ENCODE measurements at places on chromosomes 11 and 22.

DNA sequence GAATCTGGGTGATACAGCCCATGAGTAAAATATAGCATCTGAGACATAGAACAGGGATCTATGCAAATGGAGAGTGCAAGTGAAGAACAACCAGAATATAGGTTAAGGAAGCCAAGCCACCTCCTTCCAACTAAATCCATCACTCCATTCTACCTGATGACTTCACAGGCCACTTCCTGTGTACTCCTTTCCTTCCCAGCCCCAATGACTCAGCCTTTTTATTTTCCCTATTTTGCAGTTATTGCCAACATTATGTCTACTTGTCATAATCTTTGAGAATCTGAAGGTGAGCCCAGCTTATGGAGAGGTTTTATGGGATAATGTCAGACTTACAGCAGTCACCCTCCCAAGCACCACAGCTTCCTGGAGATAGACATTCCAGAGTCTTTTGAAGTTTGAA, 1.4 kb upstream of the OR52M1 start:
- no peak for DNase-seq

DNA sequence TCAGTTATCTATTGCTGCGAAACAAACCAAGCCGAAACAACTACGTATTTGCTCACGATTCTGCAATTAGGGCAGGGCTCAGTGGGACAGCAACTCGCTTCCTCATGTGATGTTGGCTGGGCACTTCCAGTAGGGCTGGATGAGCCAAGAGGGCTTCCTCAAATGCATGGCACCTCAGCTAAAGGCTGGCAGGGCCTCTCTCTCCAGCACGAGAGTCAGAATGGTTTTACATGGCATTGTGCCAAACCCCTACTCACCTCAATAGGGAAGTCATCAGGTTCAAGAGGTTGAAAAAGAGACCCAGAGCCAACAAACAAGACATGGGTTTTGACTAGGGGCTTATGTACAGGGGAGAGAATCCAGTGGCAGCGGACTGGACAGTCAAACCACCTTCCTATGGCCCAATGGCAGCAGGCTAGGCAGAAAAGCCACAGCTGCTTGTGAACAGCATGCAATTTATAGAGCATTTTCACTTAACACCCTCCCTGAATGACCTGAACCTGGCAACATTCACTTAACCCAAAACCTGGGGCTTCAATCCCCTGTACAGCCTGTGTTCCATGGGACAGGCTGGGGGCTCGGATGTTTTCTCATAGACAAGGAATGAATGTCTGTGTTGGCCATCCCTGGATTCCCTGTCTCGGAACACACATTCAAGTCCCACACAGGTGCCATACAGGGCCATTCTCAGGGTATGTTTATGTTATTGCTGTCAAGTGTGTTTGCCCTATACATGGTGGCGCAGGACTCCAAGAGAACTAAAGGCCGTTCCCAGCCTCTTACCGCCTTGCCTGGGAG, 154.2 kb upstream of the NAV2 start:
- no peak for DNase-seq

DNA sequence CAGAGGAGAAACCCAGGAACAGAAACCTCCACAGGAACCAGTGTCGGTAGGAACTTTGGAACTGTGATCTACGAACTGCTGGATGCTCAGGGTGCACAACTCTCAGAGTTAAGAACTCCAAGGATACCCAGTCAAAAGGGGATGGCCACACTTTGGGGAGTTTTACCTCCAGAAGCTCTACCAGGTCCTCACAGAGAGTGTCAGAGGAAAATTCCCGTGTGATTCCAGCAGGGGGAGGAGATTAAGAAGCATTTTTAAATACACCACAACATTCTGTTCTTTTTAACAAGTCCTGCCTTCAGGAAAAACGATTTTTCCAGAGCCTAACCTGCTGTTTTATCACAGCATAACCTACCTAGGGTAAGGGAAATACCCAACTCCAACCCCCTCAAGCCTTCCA, 104.0 kb downstream of the SOX6 start:
- DNase-seq = no peak

DNA sequence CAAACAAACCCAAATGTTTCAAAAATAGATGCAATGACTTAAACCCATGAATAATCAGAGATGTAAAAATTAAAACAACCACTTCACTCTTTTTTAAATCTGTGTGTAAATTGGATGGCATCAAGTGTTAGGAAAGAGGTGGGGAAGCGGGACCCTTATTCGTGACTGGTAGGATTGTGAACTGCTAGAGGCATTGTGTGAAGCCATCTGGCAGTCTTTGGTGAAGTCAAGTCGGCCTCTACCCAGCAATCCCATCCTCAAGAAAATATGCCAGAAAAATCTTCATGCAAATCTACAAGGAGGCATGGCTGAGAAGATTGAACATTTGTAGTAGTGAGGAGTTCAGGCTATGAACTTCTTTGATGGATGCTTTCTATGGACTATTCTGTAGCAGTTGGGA, 114.6 kb upstream of the C11orf87 start:
- DNase-seq = no peak

GRCh38 chr22:34946339-34946985, 119.5 kb upstream of the ISX start:
- DNase-seq = no peak

DNA sequence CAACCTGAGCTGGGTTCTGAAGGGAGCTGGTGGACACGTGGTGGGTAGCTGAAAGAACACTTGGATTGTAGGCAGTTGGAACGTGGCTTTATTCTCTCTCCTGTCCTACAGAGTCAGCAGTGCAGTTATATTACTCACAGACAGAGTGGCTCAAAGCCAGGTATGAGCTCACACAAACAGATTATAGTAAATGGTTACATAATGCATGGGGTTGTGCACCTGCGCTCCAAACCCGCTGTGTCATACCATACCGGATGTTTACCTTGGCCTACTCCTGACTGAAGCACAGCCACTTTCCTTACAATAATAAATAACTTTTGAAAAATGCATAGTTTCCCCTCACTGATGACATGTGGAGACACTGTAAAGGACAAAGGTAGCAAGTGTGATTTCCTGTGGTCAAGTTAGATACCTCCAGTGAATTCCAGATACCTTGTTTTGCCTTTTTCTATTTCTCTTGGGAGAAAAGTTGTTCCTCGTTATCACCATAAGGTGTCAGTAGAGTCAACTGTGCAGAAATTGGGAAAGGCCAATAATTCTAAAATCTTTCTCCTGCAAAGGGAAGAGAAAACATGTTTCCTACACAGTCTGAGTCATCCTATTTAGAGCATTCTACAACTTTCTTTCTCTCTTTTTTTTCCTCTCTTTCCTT, 13.5 kb downstream of the MS4A6A start:
- no peak for DNase-seq

DNA sequence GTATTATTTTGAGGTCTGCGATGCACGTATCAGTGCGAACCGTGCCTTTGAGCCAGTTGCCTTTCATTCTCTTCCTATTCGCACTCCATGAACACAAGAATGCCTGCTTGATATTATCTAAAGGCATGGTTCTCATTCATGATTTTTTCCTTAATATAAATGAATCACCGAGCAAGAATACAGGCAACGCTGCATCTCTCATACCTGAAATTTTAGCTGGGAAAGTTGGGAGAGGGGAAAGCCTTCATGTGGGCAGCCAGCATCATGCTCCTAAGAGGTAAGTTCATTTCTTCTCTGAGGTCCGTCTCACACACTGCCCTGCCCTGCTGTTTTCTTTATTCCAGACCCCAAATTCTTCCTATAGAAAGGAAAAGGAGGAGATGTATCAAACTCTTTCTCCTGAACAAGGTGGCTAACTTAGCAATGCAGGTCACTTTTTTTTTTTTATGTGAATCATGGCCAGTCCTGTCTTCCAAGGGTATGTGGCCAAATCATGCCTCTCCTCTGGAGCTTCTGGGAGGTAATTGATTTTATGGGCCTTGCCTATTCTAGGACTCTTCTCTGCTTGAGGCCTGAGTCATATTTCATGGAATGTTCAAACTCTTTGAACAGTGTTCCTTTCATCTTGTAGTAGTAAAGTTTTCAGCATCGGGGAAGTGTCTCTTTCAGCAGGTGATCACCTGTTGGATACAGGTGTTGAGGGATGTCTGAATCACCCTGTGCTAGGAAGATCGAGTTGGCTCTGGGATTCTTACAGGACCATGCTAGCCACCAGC, 3.2 kb downstream of the GLB1L2 start:
- no peak for DNase-seq

DNA sequence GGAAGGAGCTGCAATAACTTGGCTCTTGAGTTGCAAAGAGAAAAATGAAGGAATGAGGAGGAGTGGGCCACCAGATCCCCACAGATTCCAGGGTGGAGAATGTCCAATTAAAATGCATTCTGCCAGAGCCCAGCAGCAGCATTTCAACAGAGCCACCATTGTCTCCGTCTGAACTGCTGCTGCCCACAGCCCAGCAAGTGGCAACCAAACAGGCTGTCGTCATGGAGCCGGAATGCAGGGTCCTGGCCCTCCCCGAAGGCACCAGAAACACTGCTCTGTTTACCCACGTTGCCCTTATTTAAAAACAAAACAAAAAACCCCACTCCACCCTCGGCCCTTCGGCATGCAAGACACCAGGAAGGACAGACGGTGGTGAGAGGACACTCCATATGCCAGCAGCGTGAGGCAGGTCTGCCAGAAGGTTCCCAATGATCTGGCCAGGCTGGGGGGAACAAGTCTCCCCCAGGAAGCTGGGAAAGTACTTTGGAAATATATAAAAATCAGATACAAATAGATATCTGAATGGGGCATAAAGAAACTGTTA, 32.5 kb downstream of the PLEKHA7 start:
- peak; percentile 11 for DNase-seq

DNA sequence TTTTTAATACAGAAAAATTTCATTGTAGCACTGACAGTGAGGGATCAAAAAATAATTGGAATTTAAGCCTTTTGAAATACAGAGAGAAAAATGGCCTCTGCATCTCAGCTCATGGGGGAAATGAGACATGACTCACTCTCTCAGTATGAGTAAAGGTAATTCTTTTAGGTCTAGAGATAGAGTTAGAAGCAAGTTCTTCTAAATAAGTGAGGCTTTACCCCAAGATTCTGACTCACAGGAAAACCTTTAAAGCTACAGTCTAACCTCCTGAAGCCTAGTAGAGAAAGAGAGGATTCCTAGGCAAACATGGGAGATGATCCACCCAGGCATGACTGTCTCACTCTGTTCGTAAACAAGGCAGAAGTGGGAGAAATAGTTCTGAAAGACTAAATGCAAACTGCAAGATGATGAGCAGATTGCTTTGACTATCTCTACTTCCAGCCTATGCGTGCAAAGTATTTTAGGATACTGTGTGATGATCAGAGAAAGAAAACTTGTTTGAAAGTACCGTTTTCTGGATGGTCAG, 1003.3 kb upstream of the CCDC90B start:
- peak; percentile 45 for DNase-seq

GRCh38 chr11:121514432-121515334, 61.9 kb upstream of the SORL1-AS1 start:
- DNase-seq = no peak

- no peak for DNase-seq
Measured at GRCh38 chr11:23138761-23139160, 278.5 kb upstream of the CCDC179 start.

GRCh38 chr11:123616505-123617198, 37.8 kb downstream of the SCN3B start:
- DNase-seq = peak; percentile 59

DNA sequence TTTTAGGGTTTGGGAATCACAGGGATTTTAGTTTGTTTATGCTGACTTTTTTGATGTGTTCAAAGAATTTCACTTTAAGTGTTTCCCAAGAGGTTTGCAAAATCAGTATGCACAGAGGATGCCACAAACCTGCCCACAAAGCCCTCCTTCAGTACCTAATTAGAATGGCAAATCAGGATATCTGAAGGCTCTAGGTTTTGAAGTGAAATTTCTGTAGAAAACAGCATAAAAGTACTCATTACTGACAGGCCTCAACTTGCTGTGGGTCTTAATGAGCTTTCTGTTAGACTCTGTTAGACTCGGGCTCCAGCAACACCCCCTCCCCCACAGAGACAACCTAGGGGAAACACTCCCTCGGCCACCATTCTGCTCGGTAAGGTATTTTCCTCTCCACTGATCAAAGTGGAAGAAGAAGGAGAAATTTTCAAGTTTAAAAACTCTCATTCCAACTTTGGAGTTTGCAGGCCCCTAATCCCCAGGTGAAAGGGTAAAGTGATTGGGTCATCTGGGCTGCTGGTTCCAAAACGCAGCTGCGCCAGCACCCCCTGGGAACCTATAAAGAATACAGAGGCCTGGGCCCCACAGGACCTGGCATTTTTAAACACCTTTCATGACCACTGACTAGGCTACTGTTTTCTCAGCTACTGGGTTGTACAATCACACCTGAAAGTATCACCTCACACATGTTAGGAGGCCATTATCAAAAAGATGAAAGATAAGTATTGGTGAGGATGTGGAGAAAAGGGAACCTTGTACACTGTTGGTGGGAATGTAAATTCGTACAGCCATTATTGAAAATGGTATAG, 67.5 kb downstream of the PLEKHA7 start:
- DNase-seq = no peak

DNA sequence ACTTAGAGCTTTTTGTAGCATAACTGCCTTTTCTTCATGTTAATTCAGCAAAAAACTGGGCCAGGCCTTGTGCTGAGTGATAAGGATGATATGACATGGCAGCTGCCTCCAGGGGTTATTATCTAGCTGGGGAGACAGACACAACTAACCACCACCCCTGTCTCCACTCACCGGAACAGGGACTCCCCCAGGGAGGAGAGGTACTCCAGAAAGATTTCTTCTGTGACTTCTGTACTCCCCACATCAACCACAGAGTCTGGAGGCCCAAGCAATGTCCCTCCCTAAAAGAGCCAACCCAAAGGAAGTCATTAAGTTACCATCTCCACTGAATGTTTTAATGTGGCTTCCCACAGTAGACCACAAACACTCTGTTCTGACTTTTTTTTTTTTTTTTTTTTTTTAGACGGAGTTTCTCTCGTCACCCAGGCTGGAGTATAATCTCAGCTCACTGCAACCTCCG, 14.3 kb upstream of the PMM1 start:
- no peak for DNase-seq

DNA sequence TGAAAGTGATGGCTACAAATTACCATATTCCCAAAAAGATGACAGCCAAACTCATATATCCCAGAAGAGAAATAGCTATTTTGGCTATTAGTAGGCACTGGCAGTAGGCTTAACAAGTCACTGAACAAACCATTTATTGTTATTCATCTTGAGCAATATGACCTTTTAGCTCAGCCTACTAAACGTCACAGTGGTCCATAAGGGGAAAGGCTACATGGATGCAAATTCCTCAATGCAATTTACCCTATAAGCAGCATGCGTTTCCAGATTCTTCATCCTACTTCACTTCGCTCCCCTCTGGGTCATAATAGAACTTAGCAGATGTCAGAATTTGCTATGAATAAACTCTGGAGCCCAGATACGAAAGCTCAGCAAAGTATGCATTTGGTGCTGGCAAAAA, 114.0 kb downstream of the SIK3 start:
- DNase-seq = peak; percentile 57

GRCh38 chr11:125945011-125945796, 640 bp upstream of the VSIG10L2 start:
- DNase-seq = no peak

GRCh38 chr22:38355275-38355674, 38.0 kb upstream of the CSNK1E start:
- DNase-seq = no peak

DNA sequence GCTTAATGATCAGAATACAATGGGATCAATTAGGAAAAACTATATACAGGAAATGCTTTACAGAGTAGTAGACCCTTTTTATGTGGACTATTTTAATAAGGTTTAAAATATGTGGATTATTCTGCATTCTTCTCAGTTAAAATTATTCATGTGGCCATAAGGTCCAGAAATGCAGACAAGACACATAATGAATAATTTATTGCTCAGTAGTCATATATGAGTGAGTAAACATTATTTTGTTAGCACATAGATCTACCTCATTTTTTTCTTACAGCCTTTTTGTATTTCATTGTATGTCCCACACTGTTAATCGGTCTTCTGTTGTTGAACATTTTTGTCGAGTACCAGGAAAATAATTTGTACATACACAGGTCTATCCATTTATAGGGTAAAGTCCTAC, 20.8 kb downstream of the MED17 start:
- DNase-seq = no peak

All from skeletal muscle cell (primary cell).